ENCODE measurements at places on chromosomes 7 and 10. TPM values are rescaled to one million over a fixed set of nuclear protein-coding genes. Genes with fewer than 3 reads are reported as not detected.

SLC4A2 gene
- polyA plus RNA-seq, result 144 TPM

- no peak for DNase-seq
These were observed 14.8 kb downstream of the CHAT start for GRCh38 chr10:49628599-49628998.

GRCh38 chr7:42381161-42381560 is 144.2 kb upstream of the GLI3 start:
- DNase-seq, result no peak

GRCh38 chr10:32846974-32847373 is 111.1 kb downstream of the ITGB1 start:
- no peak for DNase-seq

DNA sequence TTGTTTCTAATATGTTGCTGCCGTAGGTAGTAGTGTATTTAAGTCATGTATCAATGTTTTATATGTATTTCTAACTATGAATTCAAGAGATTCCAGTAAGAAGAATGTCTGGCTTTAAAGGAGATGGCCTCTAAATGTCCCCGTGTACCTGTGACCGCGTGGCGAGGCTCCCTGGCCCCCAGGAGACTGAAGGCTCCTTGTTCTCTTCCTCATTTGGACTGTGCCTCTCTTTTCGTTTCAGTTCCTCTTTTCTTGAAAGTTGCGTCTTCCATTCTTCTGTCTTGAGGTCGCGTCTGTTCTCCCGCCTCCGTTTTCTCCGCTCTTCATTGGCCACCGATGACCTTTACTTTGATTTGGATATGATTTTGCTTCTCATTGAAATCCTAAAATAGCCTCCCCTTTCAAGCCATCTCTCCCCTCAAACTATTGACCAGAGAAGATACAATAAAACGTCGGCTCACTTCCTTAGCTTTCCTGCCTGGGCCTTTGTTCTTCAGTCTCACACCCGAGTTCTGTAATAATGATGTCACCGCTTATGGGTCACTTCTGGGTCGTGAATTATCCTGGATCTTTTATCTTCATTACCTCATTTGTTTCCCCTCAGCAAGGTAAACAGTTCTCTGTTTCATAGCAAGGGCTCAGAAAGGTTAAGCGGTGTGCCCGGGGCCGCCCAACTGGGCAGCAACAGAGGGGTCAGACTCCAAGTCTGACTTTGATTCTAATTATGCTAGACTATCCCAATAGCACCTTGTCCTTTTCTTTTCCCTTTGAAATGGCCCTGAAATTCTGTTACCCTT is 28.7 kb downstream of the WIPI2 start:
- DNase-seq, result no peak
